Stimulated activated CD4-positive, alpha-beta T cell treated with anti-CD3 and anti-CD28 coated beads, Interleukin-1b, Interleukin-23, amount 100 ng/mL, for 1 hour (primary cell): ENCODE measurements at places on chromosomes 5 and 9.

- no peak for DNase-seq
These were observed 1644.0 kb downstream of the MAT2B start for GRCh38 chr5:165149431-165149830.

GRCh38 chr9:71243951-71244350 lies 122.5 kb upstream of the TRPM3 start:
- DNase-seq, result no peak

- no peak for DNase-seq
These were observed 2.8 kb upstream of the HBEGF start for GRCh38 chr5:140349244-140349643.

- no peak for DNase-seq
These were observed 42.1 kb downstream of the CXXC5 start for GRCh38 chr5:139690064-139690802.

GRCh38 chr5:149216496-149216895 lies 55.2 kb upstream of the AFAP1L1 start:
- no peak for DNase-seq

GRCh38 chr9:22840641-22841040 lies 394.0 kb downstream of the DMRTA1 start:
- DNase-seq, result no peak

DNA sequence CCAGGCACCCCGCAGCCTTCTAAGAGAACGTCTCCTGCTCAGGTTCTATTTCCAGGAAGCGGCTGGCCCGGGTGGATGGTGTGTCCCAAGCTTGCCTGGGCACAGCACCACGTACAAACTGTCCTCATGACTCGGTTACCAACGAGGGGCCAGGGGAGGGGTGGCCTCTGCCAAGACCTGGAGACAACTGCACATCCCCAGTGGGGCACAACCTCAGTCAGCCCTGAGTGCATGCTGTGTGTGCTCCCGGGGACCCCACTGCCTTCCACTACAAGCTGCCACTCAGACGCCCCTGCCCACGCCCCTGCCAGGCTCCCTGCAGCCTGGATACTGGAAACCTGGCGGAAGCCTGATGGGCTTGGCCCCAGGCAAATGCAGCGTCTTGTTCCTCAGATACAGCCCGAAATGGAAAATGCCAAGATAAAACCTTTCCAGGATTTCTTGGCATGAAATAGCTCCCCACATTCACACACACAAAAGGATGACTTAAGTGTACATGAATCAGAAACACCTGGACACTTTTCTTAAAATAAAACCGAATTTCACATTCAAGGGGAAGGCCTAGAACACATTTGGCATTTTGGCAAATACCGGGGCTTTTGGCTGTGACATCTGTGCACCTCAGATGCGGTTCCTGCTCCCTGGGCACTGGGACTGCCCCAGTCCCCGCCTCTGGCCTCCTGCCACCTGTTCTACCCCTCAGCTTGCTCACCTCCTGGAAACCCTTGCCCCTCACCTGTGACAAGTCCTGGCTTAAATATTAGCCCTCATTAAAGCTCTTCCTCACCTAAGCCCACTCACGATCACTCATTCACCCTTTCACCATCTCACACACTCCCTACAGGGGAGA lies 62.5 kb downstream of the COL23A1 start:
- DNase-seq, result no peak

- DNase-seq, result no peak
These were observed 8.0 kb downstream of the CLPTM1L start for GRCh38 chr5:1336749-1337488.

GRCh38 chr5:120934031-120934430 lies 469.9 kb downstream of the PRR16 start:
- no peak for DNase-seq

- no peak for DNase-seq
These were observed 196.2 kb upstream of the TARS1 start for GRCh38 chr5:33244441-33245150.

- DNase-seq, result no peak
These were observed 14.5 kb upstream of the RPL26L1 start for GRCh38 chr5:172944741-172945140.

DNA sequence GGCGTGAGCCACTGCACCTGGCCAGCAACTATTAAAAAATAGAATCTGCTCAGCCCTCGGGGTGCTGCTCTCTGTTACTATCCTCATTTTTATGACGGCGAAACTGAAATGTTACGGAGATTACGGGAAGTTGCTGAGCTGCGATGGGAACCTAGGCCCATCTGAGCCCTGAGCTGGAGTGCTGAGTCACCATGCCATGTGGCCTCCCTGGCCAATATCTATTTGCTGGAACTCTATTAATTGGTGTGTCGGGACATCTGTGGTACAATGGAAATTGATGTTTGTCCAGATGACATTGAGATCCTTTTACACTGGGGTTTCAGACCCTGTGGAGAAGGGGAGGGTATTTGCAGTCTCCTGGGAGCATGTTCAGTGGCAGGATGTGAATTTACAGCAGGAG lies 8.1 kb downstream of the PRDM12 start:
- DNase-seq, result no peak

- no peak for DNase-seq
These were observed 456.2 kb downstream of the RASEF start for GRCh38 chr9:82606492-82607382.

DNA sequence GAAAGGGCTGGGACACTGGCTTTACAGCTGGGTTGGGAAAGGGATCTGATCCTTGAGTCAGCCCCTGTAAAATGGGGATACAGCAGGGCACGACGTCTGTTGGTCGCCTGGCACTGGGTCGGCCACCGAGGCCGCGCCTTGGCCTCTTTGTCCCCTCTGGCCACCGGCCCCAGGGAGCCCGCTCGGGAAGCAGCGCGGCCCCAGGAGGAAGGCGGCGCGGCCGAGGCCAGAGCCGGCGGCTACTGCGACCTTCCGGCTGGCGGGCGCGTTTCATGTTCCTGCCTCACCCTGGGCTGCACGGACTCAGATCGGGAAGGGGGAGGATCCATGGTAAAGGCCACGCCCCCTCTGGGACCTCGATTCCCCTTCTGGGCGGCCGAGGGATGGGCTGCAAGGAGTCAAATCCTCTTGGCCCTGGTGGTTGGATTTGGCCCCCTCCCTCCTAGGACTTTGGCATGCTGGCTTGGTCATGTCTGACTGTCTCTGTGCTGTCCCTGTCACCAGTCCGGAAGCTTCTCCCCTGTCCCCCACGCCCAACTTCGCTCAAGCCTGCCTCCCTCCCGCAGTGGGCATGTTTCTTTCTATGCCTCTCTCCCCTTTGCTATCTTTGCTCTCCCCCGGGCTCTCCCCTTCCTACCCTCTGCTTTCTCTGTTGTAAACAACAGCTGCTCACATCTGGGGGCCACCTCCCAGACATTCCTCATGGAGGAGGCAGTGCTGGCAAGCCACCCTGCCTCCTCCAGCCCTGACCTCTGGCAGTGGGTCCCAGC lies 25.8 kb downstream of the FPGS start:
- no peak for DNase-seq

GRCh38 chr5:178786859-178787499 lies 56.5 kb upstream of the ZNF354A start:
- DNase-seq, result no peak

DNA sequence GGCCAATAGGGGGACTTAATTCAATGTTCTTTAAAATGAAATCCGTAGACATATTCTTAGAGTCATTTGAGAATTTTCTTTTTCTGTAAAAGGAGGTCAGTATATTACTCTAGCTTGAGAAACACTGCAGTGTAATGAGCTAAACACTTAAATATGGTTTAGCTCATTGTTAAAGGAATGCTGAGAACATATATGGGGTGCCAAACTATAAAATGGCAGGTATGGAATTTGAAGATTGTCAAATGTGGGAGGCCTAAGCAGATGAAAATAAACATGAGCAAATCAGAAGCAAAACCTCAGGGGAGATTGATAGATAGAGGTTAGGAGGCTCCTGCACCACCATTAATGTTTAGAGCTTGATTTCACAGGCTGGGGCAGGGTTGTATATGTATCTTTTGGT lies 57.9 kb downstream of the STX17 start:
- DNase-seq, result no peak

GRCh38 chr9:81473206-81473605 lies 216.1 kb downstream of the TLE1 start:
- DNase-seq, result no peak

DNA sequence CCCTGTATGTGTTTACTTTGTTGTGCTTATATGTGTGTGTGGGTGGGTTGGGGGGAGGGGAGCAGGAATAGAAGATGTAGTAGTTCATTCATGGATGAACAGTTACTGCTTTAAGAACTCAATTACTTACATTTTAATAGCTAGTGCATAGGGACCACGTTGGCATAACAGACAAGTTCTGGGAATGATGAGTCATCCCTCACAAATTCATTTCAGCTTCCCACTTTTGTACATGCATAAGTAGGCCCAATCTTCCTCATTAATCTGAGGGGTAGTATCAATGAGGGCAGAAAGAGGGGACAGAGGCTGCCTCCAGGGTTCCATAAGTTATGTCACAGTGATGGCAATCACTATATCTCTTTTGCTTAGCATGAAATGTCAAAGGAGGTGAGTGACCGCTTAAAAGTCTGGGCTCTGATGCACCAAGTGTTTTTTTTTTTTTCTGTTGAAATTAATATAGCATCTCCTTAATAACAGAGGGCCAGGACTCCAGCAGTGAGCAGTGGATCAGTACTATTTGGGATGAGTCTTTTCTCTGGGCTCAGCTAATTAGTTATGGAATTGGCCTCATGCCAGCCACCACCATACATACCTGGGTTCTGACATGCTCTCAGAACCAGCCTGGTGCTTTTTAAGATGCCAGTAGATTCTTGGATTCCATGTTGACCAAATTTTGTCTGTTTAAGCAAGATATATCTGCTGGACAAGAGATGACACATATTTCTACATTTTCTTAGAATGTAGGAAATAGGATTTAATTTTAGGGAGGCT lies 37.1 kb downstream of the PRDM6 start:
- no peak for DNase-seq

GRCh38 chr5:119897537-119898370 lies 268.4 kb downstream of the FAM170A start:
- DNase-seq, result no peak

DNA sequence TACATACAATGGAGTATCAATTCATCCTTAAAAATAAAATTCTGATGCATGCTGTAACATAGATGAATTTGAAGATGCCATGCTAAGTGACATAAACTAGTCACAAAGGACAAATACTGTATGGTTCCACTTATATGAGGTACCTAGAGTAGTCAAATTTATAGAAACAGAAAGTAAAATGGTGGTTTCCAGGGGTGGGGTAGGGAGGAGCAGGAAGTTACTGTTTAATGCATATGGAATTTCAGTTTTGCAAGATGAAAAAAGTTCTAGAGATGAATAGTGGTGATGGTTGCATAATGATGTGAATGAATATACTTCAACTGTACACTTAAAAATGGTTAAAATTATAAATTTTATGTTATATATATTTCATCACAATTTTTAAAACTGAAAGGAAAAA lies 57.3 kb upstream of the FNIP1 start:
- no peak for DNase-seq

GRCh38 chr5:155727512-155728145 lies 599.3 kb upstream of the SGCD start:
- no peak for DNase-seq

DNA sequence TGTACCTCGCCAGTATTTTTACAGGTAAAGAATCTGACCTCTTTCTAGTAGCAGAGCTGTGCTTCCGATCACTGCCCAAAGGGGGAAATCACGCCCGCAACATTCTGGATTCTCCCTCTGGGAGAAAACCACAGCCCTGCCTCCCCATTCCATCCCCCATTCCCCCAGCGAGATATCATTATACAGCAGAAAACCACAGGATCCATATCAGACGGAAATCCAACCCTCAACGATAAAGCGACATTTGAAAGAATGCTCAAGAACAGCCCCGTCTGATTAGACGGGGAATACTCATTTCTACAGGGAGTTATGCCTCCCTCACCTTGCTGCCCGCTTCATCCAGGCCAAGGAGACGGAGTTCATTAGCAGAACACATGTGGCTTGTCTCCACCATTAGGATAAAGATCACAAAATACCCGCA lies 172.8 kb downstream of the COL23A1 start:
- DNase-seq, result no peak

GRCh38 chr5:138653502-138653901 lies 78.3 kb upstream of the HSPA9 start:
- DNase-seq, result no peak

DNA sequence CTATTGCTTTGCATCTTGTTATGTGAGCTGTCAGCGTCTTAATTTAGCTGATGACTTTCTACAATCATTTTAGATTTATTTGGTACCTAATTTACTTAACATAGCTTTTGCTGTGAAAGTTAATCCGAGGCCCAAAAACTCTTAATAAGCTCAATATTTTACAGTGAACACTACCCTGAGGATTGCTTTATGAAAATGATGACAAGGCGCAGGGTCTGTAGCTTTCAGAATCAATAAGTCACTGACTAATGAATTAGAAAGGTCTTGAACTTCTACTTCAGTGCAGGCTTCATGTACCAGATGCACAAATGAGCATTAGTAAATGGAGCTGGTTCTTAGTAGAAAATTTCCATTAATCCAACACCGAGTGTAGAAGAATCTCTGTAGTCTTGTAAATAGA lies 81.4 kb upstream of the ZNF366 start:
- DNase-seq, result no peak

- DNase-seq, result no peak
These were observed 13.5 kb upstream of the MAP1B start for GRCh38 chr5:72093824-72094223.

GRCh38 chr9:117415358-117415914 lies 579 bp upstream of the ASTN2 start:
- DNase-seq, result no peak

GRCh38 chr5:52818360-52818759 lies 30.6 kb downstream of the ITGA1 start:
- DNase-seq, result no peak

- DNase-seq, result no peak
These were observed 185.9 kb downstream of the MSX2 start for GRCh38 chr5:174910245-174910737.

DNA sequence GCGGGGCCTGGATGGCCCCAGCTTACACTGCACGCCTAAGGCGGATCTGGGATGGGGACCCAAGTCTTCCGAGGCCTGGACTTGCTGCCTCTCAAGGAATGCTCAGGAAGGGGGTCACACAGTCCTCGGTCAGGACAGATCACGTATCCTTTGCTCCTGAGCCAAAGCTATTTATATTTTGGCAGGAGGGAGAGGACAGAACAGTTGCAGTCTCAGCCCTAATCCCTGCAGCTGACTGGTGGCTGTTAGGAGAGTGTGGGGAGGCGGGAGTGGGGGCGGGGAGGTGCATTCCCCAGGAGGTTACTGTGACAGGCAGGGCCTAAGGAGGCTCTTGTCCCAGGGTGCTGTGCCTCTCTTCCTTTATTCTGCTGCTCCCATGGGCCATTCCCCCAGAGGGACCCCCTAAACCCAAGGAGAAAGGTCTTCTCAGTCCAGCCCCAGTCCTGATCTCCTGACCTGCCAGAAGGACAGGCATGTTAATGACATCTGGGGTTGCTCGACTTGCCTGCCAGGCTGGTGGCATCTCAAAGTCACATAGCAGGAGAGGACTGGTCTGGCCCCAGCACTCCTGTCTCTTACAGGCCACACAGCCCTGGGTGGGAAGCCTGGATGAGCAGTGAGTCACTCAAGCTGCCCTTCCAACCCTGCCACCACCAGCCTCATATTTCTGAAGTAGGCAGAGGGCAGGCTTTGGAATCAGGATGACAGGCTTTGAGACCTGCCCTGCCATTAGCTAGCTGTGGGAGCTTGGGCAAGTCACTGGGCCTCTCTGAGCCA lies 51.9 kb downstream of the COL27A1 start:
- DNase-seq, result no peak

- DNase-seq, result no peak
These were observed 1.0 kb downstream of the FOCAD start for GRCh38 chr9:20684875-20685696.
